ENCODE measurements at places on chromosomes 1 and 21.
A peak's percentile ranks its signal among the peaks of the same experiment; 100 is the strongest.

- H3K4me1 ChIP-seq = peaks cover under 1% of the 10 kb centered on the region
- DNase-seq = no peak
- no peak overlapping the region for H3K27ac ChIP-seq
- no peaks in the 10 kb centered on the region for H3K27me3 ChIP-seq
These were observed 5.4 kb upstream of the NUAK2 start for GRCh38 chr1:205326812-205327466.

DNA sequence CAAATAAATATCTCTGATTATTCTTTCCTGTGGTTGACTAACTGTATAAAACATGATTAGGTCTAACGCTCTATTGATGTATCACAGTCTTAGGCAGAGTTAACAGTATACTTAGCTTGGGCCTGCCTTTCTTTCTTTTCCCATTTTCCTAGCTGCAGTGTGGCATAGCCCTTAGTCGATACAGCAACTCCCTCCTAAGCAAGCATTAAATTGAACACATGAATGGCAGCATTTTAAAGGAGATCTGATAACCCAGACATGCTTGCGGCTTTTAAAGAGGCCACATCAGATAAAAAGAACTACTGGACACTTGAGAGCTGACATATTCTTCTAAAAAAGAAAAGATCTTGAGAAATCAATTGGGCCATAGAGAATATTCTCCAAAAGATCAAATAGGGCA lies 312.0 kb upstream of the TMPRSS15 start:
- no peaks in the 10 kb centered on the region for H3K27me3 ChIP-seq
- H3K36me3 ChIP-seq = no peaks in the 10 kb centered on the region
- no peak overlapping the region for H3K4me3 ChIP-seq
- no peak for DNase-seq

GRCh38 chr1:110212169-110213142 lies 2.3 kb downstream of the KCNC4 start:
- H3K4me3 ChIP-seq = no peak overlapping the region
- no peak overlapping the region for H3K27ac ChIP-seq
- no peak for DNase-seq
- H3K36me3 ChIP-seq = no peaks in the 10 kb centered on the region
- peaks cover 23% of the 10 kb centered on the region for H3K27me3 ChIP-seq

DNA sequence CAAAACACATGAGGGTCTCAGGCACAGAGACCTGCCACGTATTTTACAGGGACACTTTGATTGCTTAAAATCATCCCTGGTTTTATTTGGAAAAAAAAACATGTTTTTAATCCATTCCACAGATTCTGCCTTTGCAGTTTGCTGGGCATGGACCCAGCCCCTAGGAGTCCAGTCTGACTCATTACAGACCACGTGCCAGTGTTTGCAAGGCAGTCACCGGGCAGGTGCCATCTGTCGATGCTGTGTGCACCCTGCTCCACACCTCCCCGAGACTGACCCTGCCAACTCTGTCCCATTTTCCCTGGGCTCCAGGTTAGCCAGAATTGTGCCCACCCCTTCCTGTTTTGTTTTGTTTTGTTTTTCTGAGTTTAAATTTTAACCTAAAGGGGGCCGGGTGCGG lies 148.4 kb upstream of the TMEM51 start:
- H3K27ac ChIP-seq = no peak overlapping the region
- no peaks in the 10 kb centered on the region for H3K36me3 ChIP-seq
- H3K4me3 ChIP-seq = no peak overlapping the region
- no peaks in the 10 kb centered on the region for H3K4me1 ChIP-seq
- no peaks in the 10 kb centered on the region for H3K27me3 ChIP-seq
- no peak for DNase-seq

DNA sequence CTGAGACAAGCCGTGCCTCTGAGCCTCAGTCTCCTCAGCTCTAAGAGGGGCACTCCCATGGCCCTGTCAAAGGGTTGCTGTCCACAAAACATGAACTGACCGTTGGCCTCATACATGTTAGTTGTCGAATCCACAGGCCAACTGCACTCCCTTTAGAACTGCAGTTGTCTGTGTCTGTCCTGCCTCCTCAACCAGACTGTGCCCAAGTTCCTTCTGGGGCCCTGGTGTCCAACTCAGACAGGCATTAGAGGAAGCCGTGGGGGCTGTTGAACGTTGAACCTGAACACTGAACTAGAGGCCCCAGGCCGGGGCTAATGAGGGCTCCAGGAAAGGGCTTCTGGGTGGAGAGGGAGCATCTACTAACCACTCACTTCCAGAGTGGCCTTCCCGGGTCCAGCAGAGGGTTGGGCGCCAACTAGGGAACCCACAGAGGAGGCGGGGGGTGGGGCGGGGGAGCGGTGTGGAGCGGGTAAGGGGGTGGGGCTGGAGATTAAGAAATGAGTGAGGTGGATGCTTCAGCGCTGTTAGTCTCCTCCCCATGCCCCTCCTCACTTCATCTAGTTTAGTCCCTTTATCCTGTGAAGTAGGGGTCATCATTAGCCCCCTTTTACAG lies at the start of gene RAB42:
Gene RAB42 (plus strand): TSS at position 558 of the 613 bp plus-strand sequence. CDS start 247 bp downstream, outside the sequence.
- peak within 1 kb of the TSS; percentile 48 for H3K4me3 ChIP-seq
- H3K4me1 ChIP-seq = peaks cover 12% of the 10 kb centered on the region
- DNase-seq = peak; percentile 57
- no peak within 1 kb of the TSS for H3K27ac ChIP-seq
- H3K36me3 ChIP-seq = no peaks in the 10 kb centered on the region

DNA sequence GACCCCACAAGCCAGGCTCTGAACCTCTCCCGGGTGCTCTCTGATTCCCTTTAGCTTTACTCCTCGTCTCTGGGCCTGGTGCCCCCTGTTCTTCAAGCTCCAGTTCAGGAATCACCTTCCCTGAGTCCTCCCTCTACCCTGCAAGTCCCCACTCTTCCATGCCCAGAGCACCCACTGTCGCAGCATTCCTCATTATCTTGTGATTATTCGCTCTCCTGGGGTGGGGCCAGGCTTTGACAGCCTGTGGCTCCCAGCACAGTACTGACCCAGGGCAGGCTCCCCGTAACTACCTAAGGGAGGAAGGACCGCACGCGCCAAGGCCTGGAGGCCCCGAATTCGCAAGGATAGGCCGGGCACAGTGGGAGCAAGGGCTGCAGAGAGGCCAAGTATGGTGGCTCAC lies 734 bp upstream of the C1orf210 start:
- H3K36me3 ChIP-seq = no peaks in the 10 kb centered on the region
- H3K27me3 ChIP-seq = peaks cover 20% of the 10 kb centered on the region
- no peak for DNase-seq
- no peak overlapping the region for H3K27ac ChIP-seq
- no peaks in the 10 kb centered on the region for H3K4me1 ChIP-seq

GRCh38 chr1:41341365-41341683 lies 19.9 kb upstream of the FOXO6 start:
- no peak overlapping the region for H3K4me3 ChIP-seq
- DNase-seq = no peak
- no peaks in the 10 kb centered on the region for H3K36me3 ChIP-seq
- H3K27me3 ChIP-seq = no peaks in the 10 kb centered on the region
- H3K4me1 ChIP-seq = no peaks in the 10 kb centered on the region
- no peak overlapping the region for H3K27ac ChIP-seq

DNA sequence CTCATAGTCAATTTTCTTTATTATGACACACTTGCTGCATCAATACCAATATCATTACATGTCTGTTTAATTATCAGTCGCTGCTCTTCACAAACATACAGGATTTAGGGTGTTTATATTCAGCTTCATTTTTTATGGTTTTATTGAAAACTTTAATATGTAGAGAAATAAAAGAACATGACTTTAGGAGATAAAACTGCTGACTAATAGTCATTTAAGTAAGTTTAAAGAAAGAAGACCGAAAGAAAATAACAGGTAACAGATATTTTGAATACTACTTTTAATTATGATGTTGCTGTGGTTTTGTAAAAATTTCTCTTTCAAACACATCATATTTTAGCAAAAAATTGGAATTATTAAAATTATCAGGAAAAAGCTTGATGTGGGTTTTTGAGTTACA lies 685.1 kb upstream of the BRINP3 start:
- no peaks in the 10 kb centered on the region for H3K4me1 ChIP-seq
- no peaks in the 10 kb centered on the region for H3K36me3 ChIP-seq
- H3K4me3 ChIP-seq = no peak overlapping the region
- no peaks in the 10 kb centered on the region for H3K27me3 ChIP-seq
- no peak for DNase-seq
